Tracheal epithelial cell (primary cell): ENCODE measurements at places on chromosomes 1 and 21. TPM values are rescaled to one million over a fixed set of nuclear protein-coding genes. Genes with fewer than 3 reads are reported as not detected.

Gene SFN
- 704 and 1,068 TPM in 2 replicates for total RNA-seq

Gene AMY1A
- total RNA-seq = not detected in 2 replicates

Gene SIPA1L2
- total RNA-seq = 17.9 and 18.1 TPM in 2 replicates

Gene DNASE2B
- not detected in 2 replicates for total RNA-seq

Gene CFHR5
- total RNA-seq = not detected in 2 replicates
